ENCODE measurements at places on chromosomes 2 and 18.
A peak's percentile ranks its signal among the peaks of the same experiment; 100 is the strongest.

DNA sequence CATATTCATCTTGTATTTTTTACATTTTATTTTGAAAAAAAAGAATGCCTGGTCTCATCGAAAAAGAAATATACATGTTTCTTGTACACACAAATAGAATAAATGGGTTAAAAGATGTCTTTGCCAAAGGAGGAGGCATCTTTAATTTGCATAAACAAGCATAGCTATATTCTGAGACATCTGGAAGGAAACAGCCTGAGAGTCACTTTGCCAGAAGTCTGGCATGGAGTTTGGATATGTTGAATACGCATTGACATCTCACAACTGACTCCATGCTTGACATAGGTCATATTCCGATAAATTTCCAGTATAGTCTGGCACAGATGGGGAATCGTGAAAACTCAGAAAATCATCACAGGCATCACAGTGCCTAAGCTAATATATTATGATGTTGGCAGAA is 1317.5 kb upstream of the CELF4 start:
- no peaks in the 10 kb centered on the region for H3K27me3 ChIP-seq
- H3K36me3 ChIP-seq: no peaks in the 10 kb centered on the region
- DNase-seq: no peak
- H3K27ac ChIP-seq: no peak overlapping the region
- H3K4me1 ChIP-seq: no peaks in the 10 kb centered on the region

DNA sequence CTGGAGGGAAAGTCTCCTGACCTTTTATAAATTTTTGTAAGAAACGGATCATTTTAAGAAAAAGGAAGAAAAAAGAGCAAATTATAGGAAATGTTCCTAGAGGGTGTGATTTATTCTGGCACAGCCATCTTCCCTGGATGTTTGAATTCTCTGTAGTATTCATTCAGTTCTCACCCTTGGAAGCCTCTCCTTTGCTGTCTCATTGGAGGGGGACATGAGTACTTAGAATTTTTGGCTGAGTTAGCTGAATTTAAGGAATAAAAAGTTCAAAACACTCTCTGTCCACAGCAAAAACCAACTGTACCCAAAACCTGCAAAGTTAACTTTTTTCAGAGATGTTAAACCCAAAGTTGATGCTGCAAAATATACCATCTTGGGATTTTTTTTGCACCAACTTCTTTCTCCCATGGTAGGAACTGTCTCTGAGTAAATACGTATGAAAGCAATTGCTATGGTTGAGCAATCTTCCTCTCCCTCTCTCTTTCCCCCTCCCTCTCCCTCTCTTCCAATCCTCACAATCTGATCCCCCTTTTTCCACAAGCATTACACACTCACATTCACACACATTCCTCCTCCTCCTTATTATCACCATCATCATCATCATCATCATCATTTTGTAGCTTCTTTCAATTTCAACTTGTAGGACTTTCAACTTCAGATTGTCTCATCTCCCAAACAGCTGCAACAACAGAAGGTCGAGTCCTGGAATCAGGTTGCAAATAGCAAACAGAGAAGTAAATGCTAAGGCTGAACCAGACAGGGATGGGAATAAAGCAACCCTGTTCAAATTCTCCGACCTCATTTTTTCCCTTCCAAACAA is 183.7 kb downstream of the GFPT1 start:
- peaks cover 10% of the 10 kb centered on the region for H3K4me1 ChIP-seq
- H3K27me3 ChIP-seq: no peaks in the 10 kb centered on the region
- no peak overlapping the region for H3K27ac ChIP-seq
- no peak for DNase-seq

GRCh38 chr18:47331026-47331425 is 79.6 kb upstream of the SKOR2 start:
- H3K36me3 ChIP-seq: no peaks in the 10 kb centered on the region
- H3K27me3 ChIP-seq: no peaks in the 10 kb centered on the region
- H3K4me1 ChIP-seq: no peaks in the 10 kb centered on the region
- H3K4me3 ChIP-seq: no peak overlapping the region
- H3K27ac ChIP-seq: no peak overlapping the region
- DNase-seq: no peak

DNA sequence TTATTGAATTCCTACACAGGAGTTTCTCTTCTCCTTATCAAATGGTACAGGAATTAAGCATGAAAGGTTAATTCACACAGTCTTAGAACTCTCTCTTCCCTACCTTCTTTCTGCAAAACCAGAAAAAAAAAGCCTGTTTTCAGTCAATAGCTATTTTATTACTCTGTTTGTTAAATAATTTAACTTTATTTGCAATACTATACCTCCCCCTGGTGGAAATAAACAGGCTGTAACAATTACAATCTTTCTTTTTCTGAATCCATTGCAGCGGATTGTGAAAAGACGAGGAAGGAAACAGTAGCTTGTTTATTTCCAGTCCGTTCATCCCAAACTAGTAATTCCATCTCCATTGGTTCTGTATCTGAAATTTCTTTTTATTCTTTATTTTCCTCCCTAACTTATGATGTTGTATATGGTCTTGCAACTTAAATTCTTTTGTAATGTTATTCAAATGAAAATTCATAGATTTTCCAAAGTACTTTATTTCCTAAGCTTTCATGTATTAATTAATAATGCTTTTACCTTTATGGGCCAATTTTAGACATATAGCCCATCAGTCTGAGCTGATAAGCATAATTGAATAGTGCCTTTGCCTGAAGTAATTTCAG is 165.2 kb downstream of the SH3BP4 start:
- DNase-seq: peak; percentile 69
- no peak overlapping the region for H3K27ac ChIP-seq
- H3K36me3 ChIP-seq: no peaks in the 10 kb centered on the region
- H3K4me3 ChIP-seq: no peak overlapping the region
- H3K27me3 ChIP-seq: no peaks in the 10 kb centered on the region

DNA sequence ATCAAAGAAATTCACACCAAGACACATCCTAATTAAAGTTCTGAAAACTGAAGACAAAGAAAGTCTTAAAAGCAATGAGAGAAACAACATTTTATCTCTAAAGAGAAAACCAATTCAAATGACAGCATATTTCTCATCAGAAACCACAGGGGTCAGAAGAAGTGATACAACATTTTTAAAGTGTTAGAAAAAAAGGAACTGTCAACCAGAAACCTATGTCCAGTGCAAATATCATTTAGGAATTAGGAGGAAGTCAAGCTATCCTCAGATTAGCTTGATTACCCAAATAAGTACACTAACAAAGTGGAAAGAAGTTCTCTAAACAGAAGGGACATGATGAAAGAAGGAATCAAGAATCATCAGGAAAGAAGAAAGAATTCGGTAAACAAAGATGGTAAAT is 59.5 kb upstream of the BCL2L11 start:
- DNase-seq: no peak
- no peaks in the 10 kb centered on the region for H3K4me1 ChIP-seq
- no peaks in the 10 kb centered on the region for H3K36me3 ChIP-seq
- no peak overlapping the region for H3K27ac ChIP-seq
- H3K27me3 ChIP-seq: peaks cover 20% of the 10 kb centered on the region

GRCh38 chr18:55078303-55078932 is 119.2 kb upstream of the CCDC68 start:
- no peak overlapping the region for H3K4me3 ChIP-seq
- peak; percentile 56 for DNase-seq
- H3K4me1 ChIP-seq: no peaks in the 10 kb centered on the region
- H3K36me3 ChIP-seq: no peaks in the 10 kb centered on the region

DNA sequence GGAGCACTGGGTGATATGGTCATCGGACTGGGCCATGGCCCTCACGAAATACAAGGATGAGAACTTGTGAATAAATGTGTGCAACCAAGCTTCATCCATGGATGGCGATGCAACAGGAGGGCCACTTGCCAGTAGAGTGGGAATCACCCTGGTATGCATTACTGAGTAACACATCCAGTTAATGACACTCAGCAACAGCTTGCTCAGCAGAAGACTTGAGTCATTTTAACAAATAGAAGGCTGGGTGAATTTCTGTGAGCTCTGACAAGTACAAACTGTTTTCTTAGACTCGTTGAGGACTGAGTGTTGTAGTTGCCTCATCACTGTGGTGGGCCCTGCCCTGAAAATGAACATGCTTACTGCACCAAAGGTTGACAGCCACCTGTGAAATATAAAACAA is 221.6 kb downstream of the NCKAP5 start:
- DNase-seq: peak; percentile 88
- H3K4me3 ChIP-seq: no peak overlapping the region
- no peaks in the 10 kb centered on the region for H3K27me3 ChIP-seq
- H3K27ac ChIP-seq: no peak overlapping the region
- no peaks in the 10 kb centered on the region for H3K4me1 ChIP-seq

- H3K27me3 ChIP-seq: no peaks in the 10 kb centered on the region
- H3K4me1 ChIP-seq: peaks cover 4% of the 10 kb centered on the region
- no peak overlapping the region for H3K27ac ChIP-seq
- no peak for DNase-seq
- H3K4me3 ChIP-seq: no peak overlapping the region
These were observed 5.5 kb downstream of the RNPEPL1 start for GRCh38 chr2:240573516-240574385.

DNA sequence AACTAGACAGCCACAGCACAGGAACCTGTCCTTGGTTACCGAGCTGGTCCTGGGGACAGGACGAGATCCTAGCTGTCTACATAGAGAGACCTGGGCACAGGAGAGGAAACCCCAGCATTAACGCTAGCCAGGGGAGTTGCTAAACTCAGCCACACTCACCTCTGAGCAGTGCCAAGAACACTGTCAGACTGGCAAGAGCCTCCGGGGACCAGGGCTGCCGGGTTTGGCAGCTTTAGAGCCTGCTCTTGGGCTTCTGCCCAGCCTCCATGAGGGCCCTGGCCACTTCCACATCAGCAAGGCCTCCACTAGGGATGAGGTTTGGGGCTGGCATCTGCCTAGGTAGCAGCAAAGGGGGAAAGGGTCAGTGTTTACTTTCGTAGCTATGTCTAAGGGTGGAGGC is 6.7 kb downstream of the TMBIM1 start:
- peak overlapping the region; percentile 45 for H3K4me3 ChIP-seq
- H3K27ac ChIP-seq: peak overlapping the region; percentile 100
- H3K4me1 ChIP-seq: peaks cover 60% of the 10 kb centered on the region
- peak; percentile 62 for DNase-seq

DNA sequence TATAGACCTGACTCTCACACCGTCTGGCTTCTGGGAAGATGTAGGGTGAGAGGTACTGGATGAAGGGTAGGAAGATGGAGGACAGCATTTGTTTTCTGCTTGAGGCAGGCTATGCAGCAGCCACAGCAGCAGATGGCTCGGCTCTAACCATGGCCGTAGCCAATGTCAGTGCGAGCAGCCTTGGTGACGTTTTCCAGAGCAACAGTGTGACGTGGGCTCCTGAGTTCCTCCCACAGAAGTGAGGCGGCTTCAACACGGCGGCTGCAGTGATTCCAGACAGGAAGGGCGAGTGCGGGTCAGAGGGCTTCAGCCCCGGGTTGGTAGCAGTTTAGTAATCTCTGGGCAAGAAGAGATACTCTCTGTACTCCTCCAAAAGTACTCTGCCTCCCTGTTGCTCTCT is 133.0 kb upstream of the MYT1L start:
- H3K4me3 ChIP-seq: no peak overlapping the region
- H3K27me3 ChIP-seq: no peaks in the 10 kb centered on the region

DNA sequence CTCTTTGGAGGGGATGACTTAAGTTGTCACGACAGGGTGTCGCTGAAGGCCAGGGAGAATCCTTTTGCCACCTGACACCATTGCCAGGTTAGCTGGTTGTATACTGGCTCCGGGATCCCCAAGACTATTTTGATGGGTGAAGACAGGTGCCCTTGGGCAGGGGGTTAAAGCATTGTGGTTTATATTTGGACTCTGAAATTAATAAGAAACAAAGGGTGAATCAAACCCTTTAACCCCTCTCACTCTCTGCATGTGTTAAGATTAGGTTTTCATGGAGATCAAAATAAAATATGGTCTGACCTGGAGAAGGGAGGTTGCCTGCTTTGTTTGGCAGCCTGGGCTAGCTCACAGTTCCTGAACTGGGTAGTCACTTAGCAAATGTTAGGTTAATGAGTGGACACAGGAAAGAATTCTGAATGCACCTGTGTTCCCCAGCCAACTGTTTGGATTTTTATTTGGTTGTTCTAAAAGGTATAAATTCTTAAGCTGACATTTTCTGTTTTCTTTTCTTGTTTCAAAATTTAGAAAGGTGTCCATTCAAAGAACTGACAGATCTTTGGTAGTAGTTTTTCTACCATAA is 301.7 kb downstream of the KCNS3 start:
- H3K27me3 ChIP-seq: no peaks in the 10 kb centered on the region
- H3K27ac ChIP-seq: no peak overlapping the region
- DNase-seq: no peak
- no peaks in the 10 kb centered on the region for H3K4me1 ChIP-seq
- H3K4me3 ChIP-seq: no peak overlapping the region
- no peaks in the 10 kb centered on the region for H3K36me3 ChIP-seq

GRCh38 chr18:3015204-3015592 is 2.3 kb upstream of the LPIN2 start:
- peak overlapping the region; percentile 74 for H3K27ac ChIP-seq
- peaks cover 3% of the 10 kb centered on the region for H3K36me3 ChIP-seq
- H3K4me3 ChIP-seq: no peak overlapping the region
- peak; percentile 86 for DNase-seq

- H3K27ac ChIP-seq: no peak overlapping the region
- H3K36me3 ChIP-seq: no peaks in the 10 kb centered on the region
- H3K4me3 ChIP-seq: no peak overlapping the region
- no peaks in the 10 kb centered on the region for H3K4me1 ChIP-seq
These were observed 105.3 kb downstream of the COMMD1 start for GRCh38 chr2:62010632-62011256.

DNA sequence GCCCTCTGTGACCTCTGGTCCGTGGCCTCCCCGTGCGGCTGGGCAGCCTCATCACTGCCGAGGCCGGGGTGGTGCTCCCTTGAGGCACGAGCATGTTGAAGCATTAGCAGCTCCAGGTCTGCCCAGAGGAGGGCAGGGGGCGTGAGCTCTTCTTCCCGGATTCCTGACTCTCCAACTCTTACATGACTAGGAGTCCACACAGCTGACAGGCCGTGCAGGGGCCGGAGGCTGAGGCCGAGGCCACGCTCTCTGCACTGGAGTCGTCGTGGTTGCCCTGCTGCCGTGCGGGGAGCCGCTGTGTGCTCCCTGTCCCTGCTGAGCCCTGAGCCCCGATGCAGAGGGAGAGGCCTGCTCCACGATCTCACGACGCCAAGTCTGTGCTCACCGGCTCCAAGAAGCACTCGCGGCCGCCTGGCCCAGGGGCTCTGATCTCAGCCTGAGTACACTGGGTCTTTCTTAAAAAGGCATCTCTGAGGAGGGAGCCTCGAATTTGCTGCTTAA is 19.4 kb upstream of the KCNG2 start:
- no peak for DNase-seq
- H3K27me3 ChIP-seq: no peaks in the 10 kb centered on the region
- no peaks in the 10 kb centered on the region for H3K36me3 ChIP-seq
- H3K4me1 ChIP-seq: no peaks in the 10 kb centered on the region

DNA sequence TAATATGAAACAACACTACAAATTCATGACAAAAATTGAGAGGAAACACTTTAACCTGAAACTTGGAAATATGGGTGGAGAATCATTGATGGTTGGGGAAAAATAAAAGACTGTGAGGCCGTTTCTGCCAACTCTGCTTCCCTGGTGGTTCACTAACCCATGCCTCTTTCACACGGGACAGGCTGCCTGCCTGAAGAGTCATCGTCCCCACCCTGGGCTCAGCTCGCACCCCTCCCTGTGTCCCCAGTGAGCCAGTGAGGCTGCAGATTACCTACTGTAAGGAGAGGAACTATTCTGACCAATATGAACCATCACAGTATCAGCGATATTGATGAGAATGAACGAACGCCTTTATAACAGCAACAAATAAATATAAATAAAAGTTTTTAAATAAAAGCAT is 357.8 kb upstream of the CDH20 start:
- DNase-seq: no peak
- H3K27me3 ChIP-seq: no peaks in the 10 kb centered on the region
- no peaks in the 10 kb centered on the region for H3K36me3 ChIP-seq
- H3K27ac ChIP-seq: no peak overlapping the region

GRCh38 chr2:147382322-147382948 is 462.4 kb upstream of the ACVR2A start:
- H3K27me3 ChIP-seq: no peaks in the 10 kb centered on the region
- H3K27ac ChIP-seq: no peak overlapping the region
- no peaks in the 10 kb centered on the region for H3K4me1 ChIP-seq
- H3K36me3 ChIP-seq: no peaks in the 10 kb centered on the region
